A549 treated with ZK216348 at 1 μM for 4 hours (cell line): ENCODE measurements at places on chromosomes 6 and 20. TPM values are rescaled to one million over a fixed set of nuclear protein-coding genes. Genes with fewer than 3 reads are reported as not detected.

The OR2J3 gene
- not detected in 5 replicates for total RNA-seq

The DNAH8 gene
- not detected in 5 replicates for total RNA-seq

The DYNLT2 gene
- total RNA-seq = 0.43 to 1.2 TPM (median 0.67 TPM) in 5 replicates

The MCCD1 gene
- total RNA-seq = not detected in 5 replicates

The VNN1 gene
- 0.04 to 0.09 TPM (median 0.07 TPM) in 5 replicates for total RNA-seq

The HLA-DQA1 gene
- total RNA-seq = not detected in 5 replicates

The CTCFL gene
- not detected in 5 replicates for total RNA-seq

The HSPA1L gene
- total RNA-seq = 1.4 to 2.2 TPM (median 1.9 TPM) in 5 replicates

The PEX7 gene
- 4.4 to 5.9 TPM (median 5.2 TPM) in 5 replicates for total RNA-seq

The GABRR2 gene
- total RNA-seq = 0.09 to 0.21 TPM (median 0.13 TPM) in 4 of 5 replicates, not detected in the other

The CST2 gene
- total RNA-seq = 0.28 to 0.83 TPM (median 0.50 TPM) in 4 of 5 replicates, not detected in the other

The IPCEF1 gene
- 0.03 TPM in 1 of 5 replicates, not detected in the others for total RNA-seq

The LZTS3 gene
- 2.5 to 5.2 TPM (median 4.0 TPM) in 5 replicates for total RNA-seq

The NFATC2 gene
- 7.0 to 9.8 TPM (median 7.2 TPM) in 5 replicates for total RNA-seq

The GLP1R gene
- total RNA-seq = not detected in 5 replicates

The SLC22A7 gene
- total RNA-seq = not detected in 5 replicates

The CD40 gene
- 2.7 to 4.9 TPM (median 4.1 TPM) in 5 replicates for total RNA-seq

The TTBK1 gene
- 0.06 to 0.10 TPM (median 0.08 TPM) in 4 of 5 replicates, not detected in the other for total RNA-seq

The RBL1 gene
- 7.5 to 10.7 TPM (median 9.9 TPM) in 5 replicates for total RNA-seq

The KIF16B gene
- total RNA-seq = 11.9 to 15.5 TPM (median 14.1 TPM) in 5 replicates

The MLN gene
- total RNA-seq = not detected in 5 replicates

The LY6G6F gene
- total RNA-seq = not detected in 5 replicates

The TTPAL gene
- 9.9 to 15.3 TPM (median 14.6 TPM) in 5 replicates for total RNA-seq

The OR11A1 gene
- total RNA-seq = not detected in 5 replicates

The PRSS16 gene
- 1.3 to 4.0 TPM (median 3.9 TPM) in 5 replicates for total RNA-seq

The SLC52A3 gene
- 0.34 to 0.78 TPM (median 0.51 TPM) in 5 replicates for total RNA-seq

The CD93 gene
- not detected in 5 replicates for total RNA-seq
